Esophagus squamous epithelium (tissue), 5 donors: ENCODE measurements at places on chromosomes 12 and 14.

DNA sequence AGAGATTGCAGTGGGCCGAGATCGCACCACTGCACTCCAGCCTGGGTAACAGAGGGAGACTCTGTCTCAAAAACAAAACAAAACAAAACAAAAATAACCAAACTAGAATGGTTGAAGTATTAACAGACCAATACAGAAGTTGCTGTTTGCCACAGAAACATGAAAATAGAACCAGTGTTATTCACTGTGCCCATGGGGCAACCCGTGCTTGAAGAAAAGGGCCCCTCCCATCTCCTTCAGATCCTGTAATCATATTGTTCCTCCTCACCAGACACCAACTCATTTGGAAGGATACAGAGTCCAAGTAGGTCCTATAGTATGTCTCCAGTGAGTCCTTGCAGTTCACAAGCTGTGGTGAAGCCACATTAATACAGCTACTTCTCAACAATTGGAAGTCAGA is 30.9 kb downstream of the SLC35F4 start:
- DNase-seq: no peak

- DNase-seq: no peak
These were observed 134.0 kb downstream of the TMEM117 start for GRCh38 chr12:43969882-43970281.

- DNase-seq: no peak
These were observed 52.2 kb downstream of the CHST11 start for GRCh38 chr12:104508752-104509446.

GRCh38 chr14:74843653-74844052 is 32.3 kb downstream of the PROX2 start:
- no peak for DNase-seq

DNA sequence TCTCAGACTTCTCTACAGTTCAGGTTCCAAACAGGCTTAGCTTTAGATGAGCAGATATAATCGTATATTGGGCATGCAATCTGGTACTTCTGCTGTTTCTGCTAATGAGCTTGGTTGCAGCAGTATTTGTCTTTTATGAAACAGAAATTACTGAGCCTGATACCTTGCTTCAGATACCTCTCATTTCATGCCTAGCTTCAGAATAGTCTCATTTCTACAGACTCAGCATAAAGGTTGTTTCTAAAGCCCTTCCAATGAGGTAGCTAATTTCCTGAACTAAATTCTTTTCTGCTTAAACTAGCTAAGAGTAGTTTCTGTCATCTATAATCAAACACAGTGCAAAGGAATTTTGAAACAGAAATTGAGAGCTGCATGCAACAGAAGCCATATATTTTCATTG is 275.0 kb upstream of the KITLG start:
- no peak for DNase-seq

GRCh38 chr12:130916241-130916911 is 37.3 kb upstream of the ADGRD1 start:
- DNase-seq: no peak

DNA sequence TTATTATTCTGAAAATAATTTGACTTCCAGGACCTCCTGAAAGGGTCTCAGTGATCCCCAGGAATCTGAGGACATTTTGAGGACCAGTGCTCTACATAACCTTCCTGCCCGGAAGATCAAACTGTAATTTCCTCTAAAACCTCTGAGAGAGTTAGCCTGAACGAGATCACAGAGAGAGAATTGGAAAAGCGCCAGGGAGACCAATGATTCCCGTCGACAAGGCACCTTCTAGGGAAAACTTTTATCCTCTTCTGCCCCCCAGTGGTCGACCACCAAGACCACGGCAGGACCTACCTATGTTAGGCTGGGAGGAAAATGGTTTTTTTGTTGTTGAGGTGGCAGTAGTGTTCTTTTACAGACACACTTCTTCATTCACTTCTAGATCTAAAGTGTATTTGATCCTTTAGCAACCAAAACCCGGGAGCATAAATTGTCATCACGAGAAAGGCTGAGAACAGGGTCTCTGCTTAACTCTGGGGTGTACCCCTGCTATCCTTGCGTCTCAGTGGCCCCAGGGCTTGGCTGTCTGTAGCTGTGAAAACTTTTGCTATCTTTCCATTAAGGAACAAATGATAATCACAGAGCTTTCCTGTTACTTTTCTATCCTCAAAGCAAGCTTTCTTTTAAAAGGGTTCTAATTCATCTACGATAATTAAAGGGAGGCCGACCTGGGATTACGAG is 62.9 kb upstream of the NID2 start:
- DNase-seq: no peak

DNA sequence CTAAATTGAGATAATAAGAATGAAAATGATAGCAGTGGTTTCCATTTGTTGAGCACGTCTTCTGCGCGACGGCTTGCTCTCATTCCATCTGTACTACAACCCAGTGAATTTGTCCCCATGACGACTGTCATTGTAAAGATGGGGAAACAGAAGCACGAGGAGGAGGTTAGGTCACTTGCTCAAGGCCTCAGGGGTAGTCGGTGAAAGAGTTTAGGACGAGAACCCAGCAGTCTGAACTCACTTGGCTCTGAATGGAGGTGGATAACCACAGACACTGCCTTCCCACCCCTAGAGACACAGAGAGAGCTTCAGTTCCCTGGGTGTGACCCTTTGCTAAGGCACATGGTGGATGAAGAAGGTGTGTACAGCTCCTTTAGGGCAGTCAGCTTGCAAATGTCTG is 30.9 kb upstream of the PLEKHG3 start:
- DNase-seq: no peak

GRCh38 chr12:92363295-92364146 is 217.9 kb upstream of the BTG1 start:
- no peak for DNase-seq

DNA sequence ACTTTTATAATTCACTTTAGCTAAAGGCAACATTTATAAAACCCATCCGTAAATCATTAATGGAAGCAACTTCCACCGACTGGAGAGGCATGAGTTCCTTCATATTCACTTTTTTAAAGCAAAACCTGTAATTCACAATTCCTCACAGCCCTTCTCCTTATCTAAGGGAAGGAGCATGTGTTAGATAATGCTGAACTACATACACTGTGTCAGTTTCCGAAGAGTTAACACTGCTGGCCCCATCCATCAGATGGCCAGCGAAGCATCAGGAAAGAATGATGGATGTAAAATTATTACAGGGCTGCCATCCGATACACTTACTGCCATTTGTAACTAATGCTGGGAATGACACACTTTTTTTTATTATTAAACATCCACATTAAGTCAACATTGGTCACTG is 392.8 kb downstream of the SOX5 start:
- DNase-seq: no peak

DNA sequence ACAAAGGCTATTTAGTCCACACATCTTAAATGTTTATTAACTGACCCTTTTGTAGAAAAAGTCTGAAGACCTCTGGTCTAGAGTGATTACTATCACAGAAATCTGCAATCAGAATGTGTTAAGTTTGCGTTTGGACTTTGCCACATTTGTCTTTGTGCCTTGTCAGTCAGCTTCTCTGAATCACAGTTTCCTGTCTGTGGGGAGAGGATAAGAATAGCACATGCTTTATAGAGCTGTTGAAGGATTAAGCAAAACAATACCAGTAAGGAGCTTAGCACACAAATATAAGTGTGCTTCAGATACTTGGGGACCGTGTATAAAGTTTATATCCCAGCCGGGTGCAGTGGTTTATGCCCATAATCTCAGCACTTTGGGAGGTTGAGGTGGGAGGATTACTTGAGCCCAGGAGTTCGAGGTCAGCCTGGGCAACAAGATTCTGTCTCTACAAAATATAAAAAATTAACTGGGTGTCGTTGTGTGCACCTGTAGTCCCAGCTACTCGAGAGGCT is 63.0 kb upstream of the BTG1 start:
- no peak for DNase-seq

DNA sequence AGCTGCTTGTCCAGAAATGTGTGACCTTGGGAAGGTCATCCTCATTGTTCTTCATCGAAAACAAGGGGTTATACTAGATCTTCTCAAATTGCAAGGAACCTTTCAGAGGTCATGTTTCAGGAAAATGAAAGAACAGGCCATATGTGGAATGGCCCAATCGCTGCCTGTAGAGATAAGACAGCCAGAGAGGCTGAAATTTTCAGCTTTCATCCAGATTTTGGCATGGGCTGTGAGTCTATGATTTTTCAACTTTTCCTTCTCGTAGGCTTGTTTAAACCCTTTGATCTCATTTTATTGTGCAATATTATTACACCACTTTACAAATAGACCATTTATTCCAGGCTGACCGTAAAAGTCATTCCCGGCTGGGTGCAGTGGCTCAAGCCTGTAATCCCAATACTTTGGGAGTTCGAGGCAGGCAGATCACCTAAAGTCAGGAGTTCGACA is 17.1 kb upstream of the ATXN2 start:
- DNase-seq: no peak

DNA sequence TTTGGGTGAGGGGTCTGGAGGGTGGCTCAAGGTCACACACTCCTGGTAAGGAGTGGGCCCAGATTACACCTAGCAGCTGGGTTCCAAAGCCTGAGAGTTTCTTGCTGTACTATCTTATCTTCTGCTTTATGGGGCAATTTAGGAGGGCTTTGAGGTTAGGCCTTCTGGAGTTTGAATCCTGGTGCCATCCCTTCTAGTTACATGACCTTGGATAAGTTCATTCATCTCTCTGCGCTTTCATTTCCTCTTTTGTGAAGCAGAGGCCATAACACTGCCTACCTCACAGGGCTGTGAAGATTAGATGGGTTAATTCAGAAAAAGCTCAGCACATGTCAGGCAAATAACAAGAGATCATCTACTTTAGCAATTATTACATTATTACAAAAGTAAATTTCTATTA is 7.4 kb upstream of the KRT77 start:
- DNase-seq: no peak

GRCh38 chr14:86020841-86021240 is 490.9 kb downstream of the FLRT2 start:
- no peak for DNase-seq

DNA sequence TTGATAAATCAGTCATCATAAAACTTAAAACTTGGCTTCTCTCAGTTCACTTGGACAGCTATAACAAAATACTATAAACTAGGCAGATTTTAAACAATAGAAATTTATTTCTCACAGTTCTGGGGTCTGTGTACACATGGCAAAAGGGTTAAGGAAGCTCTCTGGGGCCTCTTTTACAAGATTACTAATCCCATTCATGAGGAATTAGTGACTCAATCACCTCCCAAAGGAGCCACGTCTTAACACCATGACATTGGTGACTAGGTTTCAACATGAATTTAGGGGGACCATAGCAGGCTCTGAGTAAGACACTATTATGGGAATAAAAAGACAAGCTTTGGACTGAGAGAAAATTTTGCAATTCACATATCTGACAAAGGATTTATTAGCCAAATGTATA is 436.5 kb downstream of the PDZRN4 start:
- no peak for DNase-seq

- no peak for DNase-seq
These were observed 1201.5 kb downstream of the BCL11B start for GRCh38 chr14:98070536-98070935.

GRCh38 chr12:122505419-122506051 is 4.8 kb upstream of the ZCCHC8 start:
- DNase-seq: no peak

DNA sequence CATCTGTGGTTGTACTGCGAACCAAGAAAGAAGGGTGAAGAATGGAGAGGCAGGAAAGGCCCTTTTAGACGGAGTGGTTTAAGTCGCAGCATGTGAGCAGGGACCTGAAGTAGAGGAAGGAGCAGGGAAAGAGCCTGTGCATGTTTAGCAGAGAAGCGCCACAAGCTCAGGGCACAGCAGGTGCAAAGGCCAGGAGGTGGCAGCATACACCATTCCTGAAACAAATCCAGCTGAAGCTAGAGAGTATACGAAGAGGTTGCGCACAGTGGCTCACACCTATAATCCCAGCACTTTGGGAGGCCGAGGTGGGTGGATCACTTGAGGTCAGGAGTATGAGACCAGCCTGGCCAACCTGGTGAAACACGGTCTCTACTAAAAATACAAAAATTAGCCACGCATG is 49.9 kb downstream of the HELB start:
- no peak for DNase-seq

GRCh38 chr12:130333341-130333740 is 4.3 kb upstream of the PIWIL1 start:
- DNase-seq: no peak

DNA sequence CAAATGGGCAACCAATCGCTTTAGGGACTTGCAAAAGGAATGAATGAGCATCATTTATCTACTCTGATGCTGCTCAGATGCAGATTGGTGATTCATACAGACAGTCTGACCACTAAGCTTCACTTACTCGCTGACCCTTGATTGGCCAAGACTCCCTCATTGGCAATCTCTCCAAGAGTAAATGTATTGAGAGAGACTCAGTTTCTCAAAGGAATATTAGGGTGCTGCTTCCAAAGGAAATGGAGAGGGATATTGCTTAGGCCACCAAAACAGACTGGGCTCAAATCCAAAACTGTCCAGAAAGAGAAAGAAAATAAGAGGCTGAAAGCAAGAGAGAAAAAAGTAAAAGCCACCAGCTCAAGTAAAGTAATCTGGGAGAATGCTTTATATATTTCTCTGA is 785.2 kb downstream of the GALC start:
- no peak for DNase-seq

GRCh38 chr12:114694436-114695304 is 10.7 kb upstream of the TBX3 start:
- DNase-seq: no peak

GRCh38 chr14:106304271-106304670 is 777.9 kb downstream of the TMEM121 start:
- DNase-seq: no peak

DNA sequence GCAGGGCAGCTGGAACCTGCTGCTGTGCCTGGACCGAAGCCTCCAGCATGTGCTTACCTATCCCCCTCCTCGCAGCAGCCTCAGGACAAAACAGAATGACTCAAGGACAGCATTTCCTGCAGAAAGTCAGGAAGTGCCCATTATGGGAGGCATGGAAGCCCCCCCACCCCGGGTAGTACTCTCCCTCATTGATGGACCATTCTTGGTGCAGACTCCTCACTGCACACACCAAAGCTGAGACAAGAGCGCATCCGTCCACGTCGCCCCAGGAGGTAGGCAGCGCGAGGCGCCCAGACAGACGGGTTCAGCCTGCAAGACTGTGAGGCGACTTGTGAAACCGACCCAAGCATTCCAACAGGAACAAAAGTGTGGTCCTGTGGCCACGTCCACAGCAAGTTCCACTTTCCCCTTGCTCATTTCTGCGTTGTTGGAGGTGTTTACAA is 243.9 kb upstream of the ATXN7L3B start:
- no peak for DNase-seq

GRCh38 chr12:94386422-94386821 is 73.2 kb downstream of the CEP83 start:
- DNase-seq: no peak

GRCh38 chr14:38882533-38882932 is 220.5 kb downstream of the SEC23A start:
- DNase-seq: no peak

- DNase-seq: no peak
These were observed 185.6 kb upstream of the ARID2 start for GRCh38 chr12:45543887-45544286.

- DNase-seq: no peak
These were observed 114.4 kb downstream of the PRICKLE1 start for GRCh38 chr12:42475106-42475505.

GRCh38 chr12:54384591-54385041 is at the start of gene ZNF385A:
Gene ZNF385A (minus strand): TSS chr12:54384733. CDS start chr12:54384514, 219 bp downstream.
- no peak for DNase-seq
